ENCODE measurements at places on chromosomes 1 and 21.

- no peak for DNase-seq
Measured at GRCh38 chr1:169474302-169474995, 11.3 kb downstream of the SLC19A2 start.

DNA sequence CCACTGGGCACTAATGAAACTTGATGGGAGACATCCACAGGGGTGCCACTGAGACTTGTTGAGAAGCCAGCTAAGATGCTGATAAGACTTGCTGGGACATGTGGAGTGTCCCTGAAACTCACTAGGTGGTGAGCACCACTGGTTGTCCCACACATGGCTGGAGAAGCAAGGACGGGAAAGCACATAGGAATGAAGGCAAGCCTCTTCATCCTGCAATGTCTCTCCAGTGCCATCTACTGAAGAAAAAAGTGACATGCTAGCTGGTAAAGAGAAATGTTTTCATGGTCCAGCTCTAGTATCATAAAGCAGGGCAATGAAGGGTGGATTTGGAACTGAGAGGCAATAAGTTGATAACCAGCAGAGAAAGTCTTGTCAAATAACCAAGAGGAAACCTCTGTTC is 283.0 kb downstream of the PAPPA2 start:
- DNase-seq = no peak

GRCh38 chr1:171470726-171471125 is 14.6 kb upstream of the PRRC2C start:
- no peak for DNase-seq

- DNase-seq = no peak
Measured at GRCh38 chr1:8217011-8217711, 100.8 kb upstream of the SLC45A1 start.

- no peak for DNase-seq
Measured at GRCh38 chr1:184051138-184051484, 419 bp upstream of the TSEN15 start.

- no peak for DNase-seq
Measured at GRCh38 chr1:55869065-55869464, 653.9 kb upstream of the USP24 start.

DNA sequence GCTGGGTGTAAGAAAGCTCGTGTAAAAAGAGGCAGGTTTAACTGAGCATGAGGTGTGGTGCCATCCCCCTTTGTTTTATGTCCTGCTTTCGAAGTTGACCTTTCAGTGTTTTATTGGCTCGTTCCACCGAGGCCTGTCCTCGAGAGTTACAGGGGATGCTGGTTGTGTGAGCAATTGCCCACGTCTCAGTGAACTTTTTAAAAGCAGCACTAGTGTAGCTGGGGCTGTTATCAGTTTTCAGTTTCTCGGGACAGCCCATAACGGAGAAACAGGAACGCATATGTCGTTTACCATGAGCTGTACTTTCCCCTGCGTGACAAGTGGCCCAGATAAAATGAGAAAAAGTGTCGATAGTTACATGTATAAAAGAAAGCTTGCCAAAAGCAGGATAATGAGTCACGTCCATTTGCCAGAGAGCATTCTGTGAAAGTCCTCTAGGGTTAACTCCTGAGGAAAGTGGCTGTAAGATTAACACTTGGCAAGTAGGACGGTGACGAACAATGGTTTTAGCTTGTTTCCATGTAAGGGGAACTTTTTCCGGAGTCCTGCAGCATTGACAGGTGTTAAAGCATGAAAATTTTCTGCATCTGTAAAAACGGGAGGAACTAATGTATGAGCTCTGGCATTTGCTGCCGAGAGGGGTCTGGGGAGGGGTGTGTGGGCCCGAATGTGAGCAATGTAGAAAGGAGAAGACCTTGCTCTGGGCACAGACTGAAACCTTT is 7.8 kb upstream of the LRRC47 start:
- no peak for DNase-seq

DNA sequence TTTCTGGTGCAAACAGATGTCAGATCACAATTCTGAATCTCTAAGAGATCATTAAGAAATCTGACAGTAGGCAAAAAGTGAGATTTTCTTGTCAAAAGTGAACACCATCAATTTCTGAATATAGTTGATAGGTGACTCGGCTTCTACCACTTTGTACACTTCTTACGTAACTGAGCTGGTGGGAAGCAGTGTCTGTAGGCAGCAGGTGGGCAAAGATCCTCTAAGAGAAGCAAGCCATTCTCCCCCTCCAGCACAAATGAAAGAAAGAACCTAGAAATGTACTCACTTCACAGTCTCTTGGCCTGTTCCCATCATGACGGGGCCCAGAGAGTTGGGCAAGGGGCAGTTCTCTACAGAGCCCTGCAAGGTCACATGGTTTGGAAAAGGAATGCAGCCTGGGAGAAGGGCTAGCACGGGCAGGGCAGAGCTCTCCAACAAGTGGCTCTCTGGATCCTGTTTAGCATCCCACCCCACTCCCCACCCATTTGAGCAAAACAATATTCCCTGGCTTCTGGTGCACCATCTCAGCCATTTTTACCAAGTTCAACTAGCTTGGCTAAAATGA is 412.6 kb downstream of the LTN1 start:
- DNase-seq = no peak

DNA sequence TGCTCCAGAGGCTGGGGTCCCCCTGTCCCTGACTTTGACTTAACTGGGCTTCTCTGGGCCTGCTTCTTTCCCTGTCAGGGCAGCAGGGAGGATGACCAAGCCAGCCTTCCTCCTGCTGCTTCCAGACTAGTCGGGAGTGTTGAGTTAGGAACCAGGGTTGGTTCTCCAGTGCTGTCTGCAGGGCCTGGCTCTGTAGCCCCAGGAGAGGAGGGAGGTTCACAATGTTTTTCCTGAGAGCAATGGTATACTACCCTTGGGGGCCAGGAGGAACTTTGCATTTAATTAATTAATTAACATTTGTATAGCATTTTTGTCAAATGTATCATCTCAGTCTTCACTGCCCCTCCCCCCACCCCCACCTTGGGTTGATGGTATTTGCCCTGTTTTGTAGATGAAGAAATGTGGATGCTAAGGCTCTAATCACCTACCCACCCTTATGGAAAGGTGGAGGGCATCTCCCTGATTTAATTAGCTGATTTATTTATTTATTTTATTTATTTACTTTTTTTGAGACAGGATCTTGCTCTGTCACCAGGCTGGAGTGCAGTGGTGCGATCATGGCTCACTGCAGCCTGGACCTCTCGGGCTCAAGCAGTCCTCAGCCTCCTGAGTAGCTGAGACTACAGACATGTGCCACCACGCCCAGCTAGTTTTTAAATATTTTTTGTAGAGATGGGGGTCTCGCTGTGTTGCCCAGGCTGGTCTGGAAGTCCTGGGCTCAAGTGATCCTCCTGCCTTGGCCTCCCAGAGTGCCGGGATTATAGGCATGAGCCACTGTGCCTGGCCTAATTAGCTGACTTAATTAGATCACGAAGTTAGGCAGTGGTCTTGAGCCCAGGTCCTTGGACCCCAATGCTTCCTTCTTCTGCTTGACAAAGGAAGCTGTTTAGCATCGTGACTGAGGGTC is 6.6 kb downstream of the H6PD start:
- no peak for DNase-seq

DNA sequence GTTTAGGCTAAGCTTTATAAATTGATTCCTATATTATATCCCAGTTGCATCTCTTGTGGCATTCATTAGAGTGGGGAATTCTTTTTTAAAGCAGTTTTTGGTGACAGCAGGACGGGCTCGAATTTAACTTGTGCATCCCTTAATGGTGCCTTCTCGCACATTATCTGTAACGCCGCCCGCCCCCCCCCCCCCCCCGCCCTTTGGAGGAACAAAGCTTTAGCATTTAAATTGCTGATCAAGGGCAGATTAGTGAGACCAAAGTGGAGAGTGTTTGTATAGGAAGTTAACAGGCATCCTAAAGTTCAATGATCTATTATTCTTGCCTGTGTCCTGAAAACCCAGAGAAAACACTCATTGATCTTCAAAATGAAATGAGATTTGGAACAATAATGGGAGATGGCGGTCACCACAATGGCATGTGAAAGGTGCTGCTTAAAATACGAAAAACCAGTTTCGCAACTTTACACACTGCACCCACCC is 2.2 kb downstream of the LMO4 start:
- DNase-seq = no peak

GRCh38 chr1:96538883-96539282 is 182.7 kb upstream of the PTBP2 start:
- no peak for DNase-seq

GRCh38 chr1:93620172-93620840 is 61.3 kb downstream of the BCAR3 start:
- DNase-seq = no peak

DNA sequence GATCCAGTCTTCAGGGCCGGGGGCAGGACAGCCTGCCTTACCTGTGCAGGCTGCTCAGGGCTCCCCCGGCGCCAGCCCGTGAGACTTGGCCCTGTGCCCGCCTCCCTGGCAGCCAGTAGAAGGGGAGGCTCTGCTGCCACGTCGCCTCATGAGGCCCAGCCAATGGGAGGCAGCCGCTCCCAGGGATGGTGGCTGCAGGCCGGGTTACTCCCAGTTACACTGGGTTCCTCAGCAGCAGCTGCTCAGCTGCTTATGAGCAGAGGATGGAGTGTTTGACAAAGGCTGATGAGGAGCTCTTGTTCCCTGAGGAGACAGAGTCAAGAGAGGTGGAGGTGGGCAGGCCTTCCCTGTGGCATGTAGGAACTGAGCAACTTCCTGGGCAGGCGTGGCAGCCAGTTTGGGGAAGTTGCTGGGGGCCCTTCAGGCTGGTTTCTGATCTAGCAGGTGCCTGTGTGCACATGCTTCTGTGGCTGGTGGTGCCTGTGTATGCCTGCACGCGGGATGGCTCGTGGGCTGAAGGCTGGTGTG is 5.5 kb downstream of the MFSD2A start:
- no peak for DNase-seq

GRCh38 chr1:184186167-184186566 is 134.6 kb downstream of the TSEN15 start:
- no peak for DNase-seq

GRCh38 chr1:229623225-229623624 is 2.7 kb downstream of the TAF5L start:
- no peak for DNase-seq

DNA sequence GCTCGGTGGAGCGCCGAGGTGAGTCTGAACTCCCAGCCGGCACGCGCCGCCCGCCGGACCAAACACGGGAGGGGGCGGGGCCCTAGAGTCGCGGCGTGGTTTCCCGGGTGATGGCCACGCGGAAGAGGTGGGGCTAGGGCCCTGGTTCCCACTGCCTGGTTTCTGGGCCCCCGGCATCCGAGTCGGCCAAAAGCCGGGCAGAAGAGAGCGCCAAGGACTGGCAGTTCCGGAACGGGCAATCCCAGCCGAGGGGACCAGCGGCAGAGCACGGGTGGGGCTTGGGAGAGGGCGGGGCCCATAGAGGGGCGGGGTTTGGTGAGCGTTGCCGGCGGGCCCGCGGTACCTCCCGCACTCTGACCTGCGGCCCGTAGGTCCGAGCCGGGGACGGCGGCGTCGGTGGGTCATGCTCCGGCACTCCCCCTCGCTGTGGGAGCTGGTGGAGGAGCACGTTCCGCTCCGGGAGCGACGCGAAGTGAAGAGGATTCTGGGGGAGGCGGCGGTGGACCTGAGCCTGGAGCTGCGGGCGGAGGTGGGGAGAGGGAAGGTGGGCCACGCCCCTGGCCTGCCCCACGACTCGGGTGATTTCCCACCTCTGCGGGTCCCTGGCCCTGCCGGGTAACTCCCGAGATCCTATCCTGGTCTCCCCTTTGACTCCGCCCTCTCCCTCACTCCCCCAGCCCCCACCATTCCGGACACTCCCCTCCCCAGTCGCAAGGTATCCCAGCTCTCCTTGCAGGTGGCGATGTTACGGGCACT is at the start of gene CCDC24:
Gene CCDC24, plus strand, starts transcription at position 124 of the 756 bp plus-strand sequence. Its CDS starts 280 bp downstream, at position 404.
- DNase-seq = peak; percentile 60

- no peak for DNase-seq
Measured at GRCh38 chr1:241610056-241610815, 29.9 kb downstream of the CHML start.

GRCh38 chr1:118081387-118081786 is 103.6 kb downstream of the SPAG17 start:
- DNase-seq = no peak

GRCh38 chr1:207812778-207813511 is 61.1 kb downstream of the CD46 start:
- no peak for DNase-seq

DNA sequence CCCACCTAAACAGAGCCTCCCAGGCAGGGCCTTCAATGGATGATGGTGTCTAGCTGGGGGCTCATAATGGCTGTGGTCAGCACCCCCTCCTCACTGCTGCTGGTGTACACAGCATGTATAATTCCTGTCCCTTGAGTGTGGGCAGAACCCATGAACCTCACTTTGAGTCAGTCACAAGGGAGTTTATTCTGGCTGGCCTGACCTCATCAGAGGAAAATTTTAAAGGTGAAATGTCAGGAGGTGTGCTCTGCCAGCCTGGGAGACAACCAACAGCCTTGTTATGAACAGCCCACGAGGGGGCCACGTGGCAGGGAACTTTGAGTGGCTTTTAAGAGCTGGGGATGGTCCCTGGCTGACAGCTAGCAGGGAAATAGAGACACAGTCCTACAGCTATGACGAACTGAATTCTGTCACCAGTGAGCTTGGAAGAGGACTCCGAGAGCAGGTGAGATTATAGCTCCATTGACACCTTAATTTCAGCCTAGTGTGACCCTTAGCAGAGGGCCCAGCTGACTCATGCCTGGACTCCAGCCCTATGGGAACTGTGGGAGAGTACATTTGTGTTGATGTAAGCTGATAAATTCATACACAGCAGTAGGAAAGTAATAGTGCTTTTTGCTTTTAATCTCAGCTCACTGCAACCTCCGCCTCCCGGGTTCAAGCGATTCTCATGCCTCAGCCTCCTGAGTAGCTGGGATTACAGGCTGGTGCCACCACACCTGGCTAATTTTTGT is 73.5 kb upstream of the RUNX3 start:
- DNase-seq = no peak
